Esophagus squamous epithelium (tissue), 5 donors: ENCODE measurements at places on chromosomes 3 and 15.

DNA sequence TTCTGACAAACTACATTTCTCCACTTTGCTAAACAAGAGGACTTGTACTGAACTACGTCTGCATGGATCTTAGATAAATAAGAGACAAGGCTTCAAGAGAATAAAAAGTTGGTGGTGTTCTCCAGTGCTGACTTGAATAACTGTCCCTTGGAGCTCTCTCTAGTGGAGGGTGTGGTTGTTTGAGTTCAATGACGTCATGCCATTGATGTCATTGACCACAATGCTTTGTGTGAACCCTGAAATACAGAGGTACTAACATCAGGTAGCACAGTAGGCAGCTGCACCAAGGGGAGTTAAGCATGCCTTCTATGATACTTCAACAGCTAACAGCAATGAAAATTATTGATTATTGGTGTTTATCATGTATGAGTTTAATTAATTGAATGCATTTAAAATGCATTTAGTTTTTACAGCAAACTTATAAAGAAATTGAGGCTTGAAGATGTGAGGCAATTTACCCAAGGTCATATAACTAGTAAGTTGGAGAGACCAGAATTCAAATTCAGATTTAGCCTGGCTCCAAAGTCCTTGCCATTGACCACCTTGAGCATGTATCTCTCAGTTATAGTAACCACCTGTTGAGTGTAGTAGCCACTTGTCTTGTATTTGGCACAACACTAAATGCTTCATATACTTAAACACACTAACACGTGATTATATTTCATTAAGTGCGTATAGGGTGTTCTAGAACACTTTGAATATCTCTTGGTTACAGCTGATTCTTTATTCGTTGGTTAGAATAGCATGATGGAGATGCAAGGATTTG, 126.0 kb upstream of the ANKRD28 start:
- DNase-seq = no peak

DNA sequence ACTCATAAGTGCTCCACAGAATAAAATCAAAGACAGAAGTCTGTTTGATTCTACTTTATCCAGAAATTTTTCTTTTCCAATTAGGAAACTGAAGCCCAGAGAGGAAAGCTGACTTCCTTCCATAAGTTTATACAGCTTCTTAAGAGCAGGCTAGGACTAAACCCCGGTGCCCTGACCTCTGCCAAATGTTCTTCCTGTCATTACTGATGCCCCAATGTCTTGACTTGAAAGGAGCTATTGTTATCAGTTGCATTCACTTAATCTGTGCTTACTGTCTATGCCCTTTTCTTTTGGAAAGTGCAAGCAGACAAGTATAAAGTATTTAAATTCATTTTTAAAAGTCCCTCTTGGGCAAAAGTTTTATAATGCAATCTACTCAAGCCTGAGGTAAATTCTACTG, 18.1 kb downstream of the CD200 start:
- DNase-seq = no peak

DNA sequence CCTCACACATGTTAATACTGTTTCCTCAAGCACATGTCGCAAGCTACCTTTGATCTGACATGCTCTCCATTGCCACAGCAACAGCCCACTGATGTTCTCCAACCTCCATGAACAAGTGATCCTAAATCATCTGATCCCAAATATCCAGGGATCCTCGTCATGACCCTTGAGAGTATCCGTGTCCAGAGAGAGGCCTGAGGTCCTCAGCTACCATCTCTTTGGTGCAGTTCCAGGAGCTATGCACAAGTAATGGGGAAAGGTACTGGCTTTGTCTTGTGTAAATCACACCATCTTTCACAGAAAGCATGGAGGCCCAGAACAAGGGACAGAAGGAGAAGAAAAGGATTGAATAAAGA, 2.4 kb downstream of the GCSAM start:
- no peak for DNase-seq

DNA sequence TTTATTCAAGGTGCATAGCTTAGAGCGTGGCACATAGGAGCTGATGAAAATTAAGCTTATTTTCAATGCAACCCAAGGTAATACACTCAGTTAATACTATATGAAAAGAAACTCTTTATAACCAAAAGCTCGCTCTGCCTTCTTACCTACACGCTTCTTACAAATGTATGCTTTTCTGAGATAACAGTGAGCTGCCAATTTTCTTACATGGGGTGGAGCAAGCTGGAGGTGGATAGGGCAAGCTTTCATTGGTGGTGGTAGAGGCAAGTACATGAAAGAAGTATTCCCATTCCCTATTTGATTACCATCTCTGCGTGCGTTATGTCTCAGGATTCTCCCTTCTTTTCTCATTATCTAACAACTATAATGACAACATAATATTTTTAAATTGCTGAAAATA, 8.9 kb downstream of the DZIP3 start:
- no peak for DNase-seq

DNA sequence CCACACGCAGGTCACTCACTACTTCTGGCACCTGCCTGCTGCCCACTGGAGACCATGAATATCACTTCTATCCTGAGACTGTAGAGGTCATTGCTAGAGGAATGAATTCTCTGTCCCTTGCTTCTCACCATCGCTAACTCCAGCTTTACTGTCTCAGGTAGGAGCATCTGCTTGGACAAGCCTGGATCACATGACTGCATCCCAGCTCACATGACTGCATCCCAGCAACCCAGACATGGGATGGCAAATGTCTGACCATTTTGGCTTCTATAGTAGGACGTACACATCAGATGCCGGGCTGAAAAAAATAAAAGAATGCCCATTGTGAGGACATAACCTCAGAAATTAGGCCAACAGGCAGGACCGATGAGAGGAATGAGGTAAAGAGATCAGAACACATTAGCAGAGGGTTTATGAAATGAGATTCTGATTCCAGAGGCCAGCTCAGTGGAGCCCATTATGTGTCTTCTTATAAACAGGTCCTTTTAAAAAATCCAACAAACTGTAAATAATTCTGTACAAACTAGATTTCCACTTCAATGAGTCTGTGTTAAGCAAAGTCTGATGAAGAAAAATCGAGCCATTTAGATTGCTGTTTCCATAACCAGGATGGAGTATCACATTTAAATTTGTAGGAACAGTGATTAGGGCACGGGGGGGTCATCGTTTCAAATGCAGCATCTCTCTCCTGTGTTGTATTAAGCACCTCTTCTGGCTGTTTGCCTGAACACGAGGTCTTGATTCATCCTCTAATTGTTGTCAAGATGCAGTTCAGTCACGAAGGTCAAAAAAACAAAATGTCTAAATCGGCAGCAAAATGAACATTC, 126.7 kb downstream of the MTHFS start:
- DNase-seq = no peak

GRCh38 chr3:3082234-3082924, 27.8 kb downstream of the IL5RA start:
- no peak for DNase-seq

DNA sequence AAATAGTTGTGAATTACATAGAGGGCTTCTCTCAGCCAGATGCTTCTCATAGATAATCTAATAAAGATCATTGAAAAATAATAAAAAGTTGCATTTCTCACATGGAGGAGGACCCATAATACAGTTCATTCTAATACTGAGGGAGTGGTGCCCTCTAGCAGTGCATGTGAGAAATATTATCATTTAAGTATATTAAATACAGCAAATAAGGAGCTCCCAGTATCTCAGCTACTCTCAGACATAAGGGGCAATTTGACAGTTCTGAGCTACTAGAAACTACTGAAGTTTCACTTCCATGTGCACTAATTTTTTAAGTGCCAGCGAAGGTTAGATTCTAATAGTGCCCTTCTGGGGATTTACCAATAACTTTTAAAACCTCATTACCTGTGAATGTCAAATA, 188.3 kb downstream of the IL5RA start:
- DNase-seq = no peak

- DNase-seq = no peak
Observed at GRCh38 chr3:194396539-194396858, 2.6 kb downstream of the GP5 start.

DNA sequence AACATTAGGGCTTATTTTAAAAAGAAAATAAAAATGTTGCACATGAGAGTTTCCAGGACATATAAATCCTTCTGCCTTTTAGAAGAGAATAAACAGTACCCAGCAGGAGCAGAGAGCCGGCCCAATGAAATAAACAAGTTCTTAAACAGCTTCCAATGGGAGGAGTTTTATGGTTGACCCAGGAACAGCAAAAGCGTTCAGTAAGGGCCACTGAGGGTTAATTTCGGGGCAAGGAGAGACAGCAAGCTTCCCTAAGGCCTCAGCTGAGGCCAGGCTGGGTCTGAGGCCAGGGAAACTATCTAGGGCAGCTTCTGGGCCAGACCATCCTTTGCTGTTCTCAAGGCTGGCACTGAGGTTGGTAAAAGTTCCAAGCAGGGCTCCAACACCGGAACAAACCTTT, 3.4 kb downstream of the PDZRN3 start:
- no peak for DNase-seq

DNA sequence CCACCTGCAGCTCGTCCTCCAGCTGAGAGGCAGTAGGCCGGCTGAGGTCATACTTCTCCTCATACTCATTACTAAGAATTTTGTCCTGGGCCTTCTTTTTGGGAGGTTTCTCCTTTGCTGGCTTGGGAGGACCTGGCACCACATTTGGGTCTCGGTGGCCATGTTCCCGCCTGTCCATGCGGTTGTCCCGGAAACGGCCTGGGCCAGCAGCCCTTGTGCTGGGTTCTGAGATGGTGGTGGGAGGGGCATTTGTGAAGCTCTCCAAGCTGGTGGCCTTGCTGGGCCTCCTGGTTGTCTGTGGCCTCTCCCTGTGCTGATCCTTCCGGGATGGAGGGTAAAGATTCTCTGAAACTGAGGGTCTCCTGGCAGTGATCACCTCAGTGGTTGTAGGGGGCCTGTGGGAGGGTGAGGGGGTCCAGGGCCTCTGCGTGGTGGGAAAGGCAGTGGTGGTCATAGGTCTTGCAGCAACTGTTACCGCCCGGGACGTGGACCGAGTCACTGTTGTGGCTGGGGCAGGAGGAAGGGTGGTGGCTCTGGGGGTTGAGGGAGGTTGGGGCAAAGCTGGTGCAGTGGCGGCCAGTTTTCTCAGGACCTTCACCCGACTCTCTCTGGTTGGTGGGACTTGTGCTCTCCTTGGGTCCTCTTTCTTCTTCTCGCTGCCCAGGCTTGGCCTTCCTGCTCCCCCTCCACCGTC, 2.5 kb downstream of the CCDC80 start:
- DNase-seq = no peak

- DNase-seq = no peak
Observed at GRCh38 chr15:49383266-49383665, 39.8 kb upstream of the FGF7 start.

GRCh38 chr3:11703146-11703545, 59.4 kb upstream of the VGLL4 start:
- no peak for DNase-seq

DNA sequence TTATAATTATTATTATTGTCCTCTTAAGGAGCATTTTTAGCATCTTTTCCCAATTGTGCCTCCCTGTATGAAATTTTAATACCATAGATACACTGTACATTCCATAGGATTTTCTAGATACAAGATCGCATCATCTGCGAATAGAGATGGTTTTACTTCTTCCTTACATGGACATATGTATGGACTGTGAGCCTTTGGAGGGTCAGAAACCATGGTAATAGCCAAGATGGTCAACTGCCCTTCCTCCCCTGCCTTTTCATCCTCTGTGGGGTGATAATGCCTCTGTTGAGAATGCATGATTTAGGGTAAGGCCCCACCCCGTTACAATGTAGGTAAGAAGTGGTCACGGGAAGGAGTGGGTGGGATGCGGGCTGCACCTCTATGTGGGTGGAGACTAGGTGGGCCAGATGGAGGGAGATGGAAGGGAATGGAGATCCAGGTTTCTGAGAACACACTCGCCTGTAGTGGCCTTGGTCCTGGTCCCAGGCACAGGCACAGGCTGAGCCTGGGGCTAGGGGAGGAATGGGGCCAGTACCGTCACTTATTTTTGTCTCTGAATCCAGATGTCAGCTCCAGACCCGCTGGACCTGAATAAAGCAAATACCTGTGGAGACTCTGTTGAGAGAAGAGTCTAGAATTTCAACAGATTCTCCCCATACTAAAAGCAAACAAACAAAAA, 31.7 kb downstream of the GOLGA6A start:
- no peak for DNase-seq

DNA sequence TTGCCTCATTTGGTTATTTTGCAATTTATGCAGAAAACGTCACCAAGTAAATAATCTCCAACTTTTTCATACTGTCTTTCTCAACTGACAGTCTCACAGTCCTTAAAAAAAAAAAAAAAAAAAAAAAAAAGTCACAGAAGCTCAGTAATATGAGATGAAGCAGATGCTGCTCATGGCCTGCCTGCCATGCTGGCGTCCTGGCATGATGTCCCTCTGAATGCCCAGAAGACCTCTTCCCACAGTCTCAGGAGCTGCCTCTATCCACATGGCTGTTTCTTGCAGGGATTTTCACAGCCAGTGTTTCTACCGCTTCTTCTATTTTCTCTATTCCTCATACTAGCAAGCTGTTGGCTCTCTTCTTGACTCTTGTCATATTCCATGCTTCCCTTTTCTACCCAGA, 87.7 kb downstream of the TGFBR2 start:
- no peak for DNase-seq

- no peak for DNase-seq
Observed at GRCh38 chr15:58307313-58307961, 124.4 kb upstream of the LIPC start.
